Islet precursor cell (in vitro differentiated cells): ENCODE measurements at places on chromosomes 3 and 15.

DNA sequence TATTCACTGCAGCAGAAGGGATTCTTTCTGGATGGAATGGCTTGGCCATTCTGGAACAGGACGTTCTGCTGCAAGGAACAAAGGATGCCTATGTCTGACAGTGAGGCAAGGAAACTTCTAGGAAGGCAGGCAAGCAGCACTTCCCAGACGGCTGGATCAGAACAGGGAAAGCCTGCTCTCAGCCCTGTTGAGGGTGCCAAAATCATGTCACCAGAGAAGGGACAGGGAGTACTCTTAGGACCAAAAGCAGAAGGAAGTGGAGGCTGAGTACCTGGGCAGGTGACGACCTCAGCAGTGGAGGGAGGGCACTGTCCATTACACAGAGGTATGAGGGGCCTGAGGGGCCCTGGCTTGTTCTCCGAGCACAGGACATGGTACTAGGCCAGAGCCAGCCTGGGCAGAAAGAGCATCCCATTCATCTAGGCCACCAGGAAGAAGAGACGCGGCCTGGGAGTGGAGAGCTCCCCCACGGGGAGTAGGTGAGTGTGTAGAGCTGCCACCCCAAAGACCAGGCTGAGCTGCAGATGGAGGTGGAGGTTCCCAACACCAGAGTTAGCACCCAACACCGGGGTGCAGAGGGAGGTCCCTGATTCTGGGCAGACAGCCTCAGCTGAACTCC lies 9.6 kb downstream of the KLF15 start:
- peak; percentile 37 for DNase-seq

GRCh38 chr3:98563661-98564281 lies 29.6 kb downstream of the CPOX start:
- DNase-seq = no peak

- DNase-seq = peak; percentile 90
Observed at GRCh38 chr3:39096775-39097174, 10.7 kb downstream of the GORASP1 start.

- no peak for DNase-seq
Observed at GRCh38 chr3:104820959-104821358, 545.8 kb upstream of the ALCAM start.

DNA sequence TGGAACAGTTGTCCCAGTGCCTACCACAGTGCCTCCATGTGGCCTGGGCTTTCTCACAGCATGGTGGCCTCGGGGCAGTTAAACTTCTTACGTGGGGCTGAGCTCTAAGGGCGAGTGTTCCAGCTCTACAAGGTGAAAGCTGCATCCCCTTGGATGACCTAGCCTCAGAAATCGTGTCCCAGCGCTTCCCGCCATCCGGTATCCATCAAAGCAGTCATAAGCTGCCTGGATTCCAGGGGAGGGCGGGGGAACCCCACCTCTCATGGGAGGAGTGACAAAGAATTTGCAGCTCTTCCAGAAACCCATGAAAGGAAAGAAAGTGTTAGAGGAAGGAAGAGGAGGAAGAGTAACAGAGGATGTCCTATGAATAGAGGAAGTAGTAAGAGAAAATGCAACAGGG lies 45.8 kb upstream of the CCDC174 start:
- no peak for DNase-seq

DNA sequence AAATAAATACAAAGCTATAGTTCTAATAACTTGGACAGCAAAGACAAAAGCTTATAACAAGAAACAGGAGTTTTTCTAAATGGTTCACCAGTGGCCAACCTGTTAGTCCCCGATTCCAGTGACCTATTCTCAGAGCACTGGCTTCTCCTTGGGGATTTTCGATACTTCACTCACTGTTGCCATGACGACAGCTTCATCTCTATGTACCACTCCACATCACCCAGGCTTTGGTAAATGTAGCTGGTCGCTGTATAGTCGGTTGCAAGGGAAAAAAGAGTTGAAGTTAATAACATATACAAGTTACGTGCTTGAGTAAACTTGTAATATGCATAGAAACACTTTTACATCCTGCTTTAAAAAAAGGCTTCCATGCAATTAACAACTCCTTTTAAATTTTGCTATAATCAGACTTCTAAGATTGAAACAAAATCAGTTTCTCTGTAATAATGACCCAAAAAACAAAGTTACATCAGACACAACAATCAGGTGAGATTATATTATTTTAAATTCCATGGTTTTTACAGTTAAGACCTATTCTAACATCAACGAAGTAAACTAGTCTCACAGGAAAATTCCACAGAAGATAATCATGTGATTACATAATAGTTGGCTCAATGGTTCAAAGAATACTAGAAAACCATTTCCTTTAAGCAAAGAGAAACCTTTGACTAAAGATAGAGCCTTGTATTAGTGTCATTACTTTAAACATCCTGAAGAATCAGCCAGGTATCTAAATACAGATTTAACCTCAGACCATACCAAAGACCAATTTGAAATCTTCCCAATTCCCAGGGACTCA lies 2.9 kb downstream of the CCNL1 start:
- no peak for DNase-seq

- no peak for DNase-seq
Observed at GRCh38 chr15:70120958-70121623, 23.4 kb upstream of the TLE3 start.

DNA sequence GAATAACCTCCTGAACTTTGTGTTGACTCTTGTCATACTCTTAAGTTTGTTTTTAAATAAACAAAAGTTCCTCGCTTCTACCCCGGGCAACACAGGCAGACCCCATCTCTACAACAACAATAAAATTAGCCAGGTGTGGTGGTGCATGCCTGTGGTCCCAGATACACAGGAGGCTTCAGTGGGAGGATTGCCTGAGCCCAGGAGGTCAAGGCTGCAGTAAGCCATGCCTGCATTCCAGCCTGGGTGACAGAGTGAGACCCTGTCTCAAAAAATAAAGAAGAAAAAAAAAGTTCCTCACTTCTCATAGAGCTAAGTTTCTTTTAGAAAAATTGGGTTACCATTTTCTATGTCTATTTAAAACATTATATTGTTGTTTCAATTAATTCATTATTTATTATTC lies 29.2 kb downstream of the HDGFL3 start:
- peak; percentile 59 for DNase-seq

DNA sequence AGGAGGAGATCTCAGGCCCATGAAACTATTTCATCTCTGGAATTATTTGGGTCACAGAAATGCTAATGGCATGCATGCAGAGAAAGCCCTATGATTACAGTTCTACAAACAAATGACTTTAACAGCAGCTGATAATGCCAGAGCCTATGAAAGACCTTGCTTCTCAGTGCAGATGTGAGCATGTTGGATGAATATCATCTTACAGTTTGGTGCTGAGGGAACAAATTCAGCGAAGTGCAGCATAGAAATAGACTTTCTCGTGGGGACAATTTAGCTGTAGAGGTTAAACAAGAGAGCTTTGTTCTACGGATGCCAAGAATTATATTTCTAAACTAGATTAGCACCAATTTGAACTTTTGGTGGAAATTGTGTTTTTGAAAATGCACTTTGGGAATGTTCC lies 27.7 kb downstream of the PTX3 start:
- DNase-seq = no peak

GRCh38 chr15:74727727-74728126 lies 2.4 kb upstream of the CYP1A1 start:
- no peak for DNase-seq

GRCh38 chr3:42019144-42019952 lies 57.4 kb upstream of the ULK4 start:
- no peak for DNase-seq

- DNase-seq = peak; percentile 89
Observed at GRCh38 chr3:37712918-37713817, 148.5 kb upstream of the CTDSPL start.

GRCh38 chr3:150890295-150890694 lies 14.9 kb downstream of the MINDY4B start:
- no peak for DNase-seq

- peak; percentile 94 for DNase-seq
Observed at GRCh38 chr3:49133226-49133951, 539 bp upstream of the LAMB2 start.

DNA sequence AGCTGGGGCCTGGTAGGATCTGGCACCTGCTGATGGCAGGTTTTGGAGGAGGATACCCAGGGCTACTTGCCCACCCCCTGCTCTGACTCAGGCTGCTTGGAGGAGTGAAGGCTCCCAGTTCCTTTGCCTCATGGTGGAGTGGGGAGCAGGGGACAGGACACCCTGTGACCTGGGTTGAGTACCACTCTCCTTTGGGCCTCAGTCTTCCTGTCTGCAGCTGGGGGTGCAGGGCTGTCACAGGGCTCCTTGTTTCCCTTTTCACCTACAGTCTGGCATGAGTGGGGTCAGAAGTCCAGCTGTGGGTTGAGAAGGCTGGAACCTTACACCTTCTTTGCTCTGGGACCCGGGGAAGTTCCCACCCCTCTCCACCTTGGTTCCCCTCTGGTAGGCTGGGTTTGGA lies 14.7 kb downstream of the SEMA3F start:
- DNase-seq = no peak

DNA sequence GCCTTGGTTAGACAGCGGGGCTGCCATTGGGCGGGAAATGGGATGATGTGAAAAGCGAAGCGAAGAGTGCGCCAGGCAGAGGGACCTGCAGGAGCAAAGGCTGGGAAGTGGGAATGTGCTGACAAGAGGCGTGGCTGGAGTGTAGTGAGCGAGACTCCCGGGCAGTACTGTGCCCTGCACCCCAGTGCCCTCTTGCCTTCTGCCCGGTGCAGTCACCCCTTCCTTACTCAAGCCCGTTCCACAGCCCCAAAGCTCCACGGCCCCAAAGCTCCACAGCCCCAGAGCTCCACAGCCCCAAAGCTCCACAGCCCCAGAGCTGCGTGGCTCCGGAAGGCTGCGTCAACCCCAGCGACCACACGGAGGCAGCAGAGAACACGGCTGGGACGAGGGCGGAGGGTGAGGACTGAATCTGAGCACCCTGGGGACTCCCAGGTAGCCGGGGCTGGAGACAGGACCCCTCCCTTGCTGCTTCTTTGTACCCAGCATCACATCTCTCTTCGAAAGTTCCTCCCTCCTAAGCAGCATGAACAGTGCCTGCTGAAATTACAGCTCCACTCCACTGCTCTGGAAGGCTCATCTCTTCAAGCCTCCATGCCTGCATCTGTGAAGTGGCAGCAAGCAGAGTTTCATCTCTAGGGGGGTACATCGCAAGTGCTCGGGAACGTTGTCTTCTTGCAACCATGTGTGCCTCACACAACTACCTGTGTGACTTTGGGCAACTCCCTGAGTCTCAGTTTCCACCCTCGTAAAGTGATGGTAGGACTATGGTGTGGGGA lies 108.9 kb downstream of the FBLN2 start:
- DNase-seq = peak; percentile 79

DNA sequence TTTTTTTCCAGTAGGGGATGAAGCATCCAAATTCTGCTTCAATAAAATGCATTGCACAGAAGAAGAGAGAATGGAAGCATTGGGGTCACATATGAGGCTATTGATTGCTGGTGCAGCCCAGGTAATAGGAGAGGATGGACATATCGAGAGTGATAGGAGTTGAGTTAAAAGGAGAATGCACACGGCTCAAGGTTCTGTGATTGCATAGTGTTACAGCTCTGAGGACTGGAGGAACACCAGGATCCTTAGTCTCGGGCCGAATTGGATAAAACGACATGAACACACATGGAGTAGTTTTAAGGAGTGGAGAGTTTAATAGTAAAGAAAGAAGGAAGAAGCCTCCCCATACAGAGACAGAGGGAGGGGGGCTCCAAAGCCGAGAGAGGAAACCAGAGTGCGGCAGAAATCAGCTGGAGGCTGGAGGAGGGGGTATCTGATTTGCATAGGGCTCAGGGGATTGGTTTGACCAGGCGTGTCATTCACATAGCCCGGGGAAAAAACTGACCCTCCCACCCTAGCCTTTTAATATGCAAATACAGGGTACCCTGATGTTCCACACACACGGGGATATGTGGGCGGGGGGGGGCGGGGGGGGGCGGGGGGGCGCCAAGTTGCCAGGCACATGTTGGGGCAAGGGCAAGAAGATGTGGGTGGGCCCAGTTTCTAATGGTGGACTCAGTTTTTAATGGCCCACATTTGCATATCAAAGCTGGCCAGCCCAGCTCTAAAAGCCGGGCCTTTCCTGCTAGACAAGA lies 156.9 kb downstream of the AGBL1 start:
- peak; percentile 73 for DNase-seq

- DNase-seq = no peak
Observed at GRCh38 chr3:126378341-126378751, 16.4 kb upstream of the CFAP100 start.

GRCh38 chr3:57953576-57953975 lies 54.6 kb upstream of the FLNB start:
- DNase-seq = no peak

DNA sequence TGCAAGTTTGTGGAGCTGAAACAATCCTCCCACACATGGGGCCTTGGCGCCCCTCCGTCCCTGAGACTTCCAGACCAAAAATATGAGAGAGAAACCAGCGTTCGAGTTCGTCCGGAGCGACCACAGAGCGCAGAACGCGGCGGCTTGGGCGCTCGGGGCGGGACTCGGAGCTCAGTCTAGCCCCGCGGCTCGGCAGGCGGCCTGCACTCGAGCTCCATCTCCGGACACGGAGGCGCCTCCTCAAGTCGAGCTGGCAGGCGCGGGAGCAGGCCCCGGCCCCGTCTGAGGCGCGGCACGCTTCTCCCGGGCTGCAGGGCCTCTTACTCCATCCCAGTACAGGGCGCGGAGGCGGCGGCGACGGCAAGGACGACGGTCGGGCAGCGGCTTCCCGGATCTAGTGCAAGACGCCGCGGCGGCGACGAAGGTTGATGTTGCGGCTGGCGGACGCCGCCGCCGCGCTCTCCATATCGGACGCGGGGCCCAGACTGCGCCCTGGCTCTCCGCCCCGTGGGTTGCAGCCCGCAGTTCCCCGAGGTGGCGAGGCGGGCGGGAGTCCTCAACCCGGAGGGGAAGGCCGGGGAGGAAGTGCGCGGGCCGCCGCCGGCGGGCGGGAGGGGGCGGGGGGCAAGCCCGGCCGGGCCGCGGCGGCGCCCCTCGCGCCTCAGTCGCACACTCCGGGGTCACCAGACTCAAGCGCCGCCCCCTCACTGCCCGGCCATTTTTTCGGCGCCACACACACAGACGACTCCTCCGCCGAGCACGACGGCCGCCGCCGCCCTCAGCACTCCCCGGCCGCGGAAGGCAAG lies 674 bp downstream of the MSL2 start:
- peak; percentile 81 for DNase-seq

DNA sequence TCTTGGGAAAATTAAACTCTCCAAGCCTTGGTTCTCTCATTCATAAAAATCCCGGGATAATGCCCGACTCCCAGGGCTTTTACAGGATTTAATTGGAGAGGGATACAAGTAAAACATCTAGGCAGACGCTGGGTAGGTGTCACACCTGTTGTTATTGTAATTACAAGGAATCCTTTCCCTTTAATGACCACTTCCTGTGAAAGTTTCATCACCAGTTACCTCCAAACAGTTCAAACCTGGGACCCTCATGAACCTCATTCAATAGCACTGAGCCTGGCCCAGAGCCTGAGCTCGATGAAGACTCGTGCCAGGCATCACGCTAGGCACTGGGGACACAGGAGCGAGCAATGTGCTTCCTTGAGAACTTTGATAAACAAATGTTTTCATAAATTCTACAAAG lies 2.1 kb upstream of the RYK start:
- DNase-seq = no peak

DNA sequence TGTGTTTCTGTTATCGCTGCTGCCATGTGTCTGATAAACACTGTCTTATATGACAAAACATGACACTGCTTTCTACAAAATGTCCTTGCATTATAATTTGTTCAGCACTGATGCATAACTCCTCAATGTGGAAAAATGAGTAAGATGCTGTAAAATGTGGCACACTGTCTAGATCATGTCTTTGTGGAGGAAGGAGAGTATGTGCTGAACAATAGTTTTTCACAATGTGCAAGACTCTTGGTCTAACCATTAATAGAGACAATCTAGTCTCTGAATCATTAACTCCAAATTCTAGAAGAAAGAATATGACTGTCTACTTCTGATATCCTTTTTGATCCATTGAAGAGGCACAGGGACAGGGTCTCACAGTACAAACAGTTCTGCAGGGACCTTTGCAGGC lies 127.9 kb upstream of the RARB start:
- no peak for DNase-seq
